ENCODE measurements at places on chromosomes 3 and 15.

GRCh38 chr3:103055021-103055520 is 620.3 kb downstream of the ZPLD1 start:
- DNase-seq: no peak

DNA sequence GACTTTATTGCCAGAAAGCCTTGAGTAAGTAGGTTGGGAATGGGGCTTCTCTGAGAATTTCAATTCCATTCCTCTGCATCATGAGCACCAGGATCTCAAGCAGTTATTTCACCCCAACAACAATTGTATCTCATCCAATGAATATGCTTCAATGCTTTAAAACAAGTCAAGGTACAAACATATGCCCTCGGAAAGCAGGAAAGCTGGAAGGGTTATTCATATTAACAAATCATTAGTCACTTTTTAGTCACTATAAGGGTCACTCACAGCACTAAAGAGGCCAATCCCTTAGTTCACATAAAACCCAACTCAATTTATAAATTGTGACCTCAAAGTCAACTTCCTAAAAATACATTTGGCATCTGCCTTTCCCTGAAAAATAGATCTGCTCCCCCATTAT is 16.2 kb downstream of the MB21D2 start:
- DNase-seq: no peak

DNA sequence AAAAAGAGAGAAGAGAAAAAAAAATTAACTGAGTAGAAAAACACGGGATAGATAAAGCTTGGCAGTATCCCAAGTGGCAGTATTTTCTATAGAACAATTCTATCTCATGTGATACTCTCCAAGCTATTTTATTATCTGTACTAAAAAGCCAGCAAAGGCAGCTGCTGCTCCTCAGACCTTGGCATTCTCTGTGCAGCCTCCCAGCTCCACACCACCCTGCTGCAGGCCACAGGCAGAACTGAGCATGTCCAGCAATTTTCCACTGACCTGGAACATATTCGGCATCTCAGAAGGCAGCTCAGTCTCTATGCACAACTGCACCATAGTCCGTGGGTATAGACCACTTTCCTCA is 1161.4 kb downstream of the IGSF11 start:
- no peak for DNase-seq

DNA sequence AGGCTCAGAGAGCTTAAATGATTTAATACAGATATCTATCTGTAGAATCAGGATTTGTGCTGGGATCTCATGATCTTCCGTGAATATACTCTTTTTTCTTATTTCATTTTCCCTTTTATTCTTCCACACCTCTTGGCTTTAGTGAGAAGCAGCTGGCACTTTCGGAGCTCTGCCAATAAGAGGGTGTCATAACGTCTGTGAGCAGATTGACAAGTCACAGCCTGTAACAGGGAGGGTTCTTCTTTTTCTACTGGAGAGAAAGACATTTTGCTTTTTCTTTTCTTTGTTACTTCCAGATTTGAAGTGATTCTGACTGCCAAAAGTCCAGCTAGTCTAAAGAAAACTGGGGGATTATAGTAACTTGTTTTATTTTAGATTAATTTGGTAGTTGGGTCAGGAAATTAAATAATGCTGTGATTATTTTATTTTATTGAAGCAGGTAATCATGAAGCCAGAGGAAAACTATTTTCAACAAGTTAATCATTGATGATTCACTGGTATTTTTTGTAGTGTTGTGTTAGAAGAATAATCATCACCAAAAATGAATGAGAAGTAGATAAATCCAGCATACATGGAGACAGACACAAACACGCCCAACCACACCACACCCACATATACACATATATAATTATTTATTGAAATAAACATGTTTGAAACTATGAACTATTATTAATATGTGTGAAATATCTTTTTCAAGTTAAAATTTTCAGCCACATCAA is 69.8 kb downstream of the TNFAIP8L3 start:
- DNase-seq: no peak

DNA sequence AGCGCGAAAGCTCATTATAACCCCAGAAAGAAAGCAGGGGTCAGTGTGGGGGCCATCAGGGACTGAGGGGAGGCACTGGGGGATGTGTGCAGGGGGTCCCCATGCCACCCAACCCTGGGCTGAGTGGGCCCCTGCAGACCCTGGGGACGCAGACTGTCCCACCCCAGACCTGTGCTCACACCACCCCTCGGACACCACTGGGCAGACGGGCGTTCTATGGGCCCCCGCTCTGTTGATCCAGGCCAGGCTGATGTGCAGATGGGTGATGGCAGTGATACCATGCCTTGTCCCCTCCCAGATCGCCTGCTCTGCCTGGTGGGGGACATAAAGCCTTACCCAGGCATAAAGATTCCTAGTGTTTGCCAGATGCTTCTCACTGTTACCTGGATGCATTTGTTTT is 259.7 kb upstream of the TLE3 start:
- DNase-seq: no peak

DNA sequence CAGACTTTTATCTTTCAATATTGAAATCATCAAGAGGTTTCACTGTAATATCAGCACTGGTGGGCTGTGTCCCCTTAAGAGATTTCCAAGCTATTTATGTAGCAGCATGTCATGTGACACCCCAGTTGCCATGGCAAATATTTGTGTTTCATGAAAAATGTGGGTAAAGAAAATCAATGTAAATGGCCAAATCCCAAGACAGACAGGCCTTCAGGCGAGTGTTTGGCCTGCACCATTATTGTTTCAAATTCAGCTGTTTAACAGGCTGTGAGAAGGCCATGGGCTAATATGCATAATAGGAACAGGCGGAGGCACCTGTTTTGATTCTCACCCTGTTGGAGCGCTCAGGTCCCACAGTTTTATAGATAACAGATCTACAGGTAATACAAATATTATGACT is 104.2 kb downstream of the IQCH start:
- no peak for DNase-seq

DNA sequence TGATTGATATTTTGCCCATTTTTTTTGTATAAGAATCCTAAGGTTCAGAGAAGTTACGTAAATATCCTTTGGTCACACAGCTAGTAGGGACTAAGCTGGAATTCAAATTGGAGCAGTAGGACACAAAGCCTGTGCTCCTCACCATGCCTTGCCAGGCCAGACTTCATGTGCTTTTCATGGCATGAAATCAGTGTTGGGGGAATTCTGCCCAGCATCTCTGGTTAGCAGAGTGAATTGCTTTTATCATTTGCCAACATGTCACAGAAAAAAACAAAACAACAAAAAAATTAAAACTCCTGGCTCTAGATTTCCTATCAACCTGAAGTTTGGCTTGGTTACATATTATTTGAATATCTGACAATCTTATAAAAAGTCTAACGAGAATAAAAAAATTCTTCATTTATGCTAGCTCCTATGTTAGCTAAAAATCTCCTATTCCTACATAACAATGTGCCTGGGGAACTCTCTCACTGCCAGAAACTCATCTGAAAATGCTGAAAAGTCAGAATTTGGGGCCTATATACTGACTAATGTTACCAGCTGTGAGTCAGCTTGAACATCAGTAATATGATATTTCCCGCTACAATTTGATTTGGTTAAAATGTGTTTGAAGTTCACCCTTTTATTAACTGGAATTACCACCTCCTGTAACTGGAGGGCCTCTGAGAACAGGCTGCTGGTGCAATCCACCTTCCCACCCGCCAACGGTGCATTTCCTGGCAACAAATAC is 141.7 kb downstream of the TIGIT start:
- no peak for DNase-seq

DNA sequence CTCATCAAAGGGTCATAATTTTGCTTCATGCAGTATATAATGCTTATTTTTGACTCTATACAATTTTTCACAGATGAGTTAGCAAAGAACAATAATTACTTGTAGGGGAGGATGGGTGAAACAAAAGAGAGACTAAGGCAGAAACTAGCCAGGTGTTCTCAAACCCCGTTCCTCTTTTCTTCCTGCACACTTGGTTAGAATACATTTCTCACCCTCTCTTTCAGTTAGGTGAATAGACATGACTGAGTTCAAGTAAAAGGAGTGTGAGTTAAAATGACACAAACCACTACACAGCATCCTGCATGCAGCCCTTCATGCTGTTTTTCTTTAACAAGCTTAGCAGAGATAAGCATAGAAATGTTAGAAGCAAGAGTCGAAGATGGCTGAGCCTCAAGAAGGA is 922.2 kb downstream of the TBL1XR1 start:
- DNase-seq: no peak

- DNase-seq: no peak
Observed at GRCh38 chr3:72044231-72044855, 259.4 kb upstream of the PROK2 start.

- DNase-seq: no peak
Observed at GRCh38 chr3:25895443-25895842, 105.6 kb downstream of the OXSM start.

DNA sequence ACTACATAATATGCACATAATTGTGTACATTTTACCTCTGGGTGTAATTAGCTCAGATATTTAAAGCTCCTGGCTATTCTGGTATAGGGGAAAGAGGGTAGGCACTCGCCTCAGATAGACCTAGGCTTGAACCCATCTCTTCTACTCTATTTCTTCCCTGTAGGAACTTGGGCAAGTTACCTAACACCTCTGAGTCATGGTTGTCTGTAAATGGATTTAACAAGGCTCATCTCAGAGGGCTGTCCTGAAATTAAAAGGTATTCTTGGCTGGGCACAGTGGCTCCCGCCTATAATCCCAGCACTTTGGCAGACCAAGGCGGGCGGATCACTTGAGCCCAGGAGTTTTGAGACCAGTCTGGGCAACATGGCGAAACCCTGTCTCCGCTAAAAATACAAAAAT is 30.7 kb downstream of the NANOGP8 start:
- DNase-seq: peak; percentile 5

GRCh38 chr3:148903941-148904340 is 38.8 kb downstream of the CPA3 start:
- DNase-seq: no peak

- DNase-seq: no peak
Observed at GRCh38 chr15:64792282-64792681, 16.9 kb upstream of the RBPMS2 start.

- DNase-seq: no peak
Observed at GRCh38 chr3:188488801-188489200, 334.8 kb downstream of the LPP start.

GRCh38 chr15:34849364-34849959 is 54.1 kb upstream of the ACTC1 start:
- DNase-seq: no peak

- DNase-seq: no peak
Observed at GRCh38 chr3:115784739-115785536, 161.6 kb downstream of the GAP43 start.

- no peak for DNase-seq
Observed at GRCh38 chr3:160473978-160474377, 24.4 kb upstream of the TRIM59 start.

DNA sequence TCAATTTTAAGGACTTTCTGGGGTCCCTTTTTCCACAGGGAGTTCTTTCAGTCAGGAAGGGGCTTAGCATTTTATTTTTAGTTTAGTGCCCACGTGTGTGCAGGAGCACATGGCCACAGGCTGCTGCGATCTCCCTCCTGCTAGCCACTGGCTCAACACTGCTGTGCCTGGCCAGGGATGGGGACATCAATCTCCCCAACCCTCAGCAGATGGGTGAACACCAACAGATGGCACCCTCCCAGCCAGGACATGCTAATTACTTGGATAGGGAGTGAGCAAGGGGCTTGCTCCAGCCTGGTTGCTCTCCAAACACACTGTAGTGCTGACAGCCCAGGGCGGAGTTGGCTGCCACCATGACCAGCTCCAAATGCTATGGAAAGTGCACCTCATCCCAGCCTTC is 7.4 kb upstream of the RIOX2 start:
- no peak for DNase-seq

DNA sequence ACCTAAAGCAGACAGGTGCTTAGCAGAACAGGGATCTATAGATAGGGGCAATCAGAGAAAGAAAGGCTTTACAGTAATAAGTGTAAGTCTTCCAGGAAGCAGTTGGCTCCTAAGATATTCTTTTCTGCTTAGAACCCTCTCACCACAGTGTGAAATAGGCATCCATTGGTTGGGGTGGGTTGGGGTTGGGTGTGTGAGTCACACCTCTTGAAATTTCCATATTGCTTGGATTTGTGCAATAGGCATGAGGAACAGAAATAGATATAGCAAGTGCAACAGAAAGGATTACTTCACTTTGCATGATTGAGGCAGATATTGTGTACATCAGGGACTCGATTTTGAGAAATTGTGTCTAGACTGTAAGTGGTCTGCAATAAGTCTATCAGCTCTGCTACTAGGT is 200.1 kb upstream of the GAP43 start:
- peak; percentile 48 for DNase-seq

DNA sequence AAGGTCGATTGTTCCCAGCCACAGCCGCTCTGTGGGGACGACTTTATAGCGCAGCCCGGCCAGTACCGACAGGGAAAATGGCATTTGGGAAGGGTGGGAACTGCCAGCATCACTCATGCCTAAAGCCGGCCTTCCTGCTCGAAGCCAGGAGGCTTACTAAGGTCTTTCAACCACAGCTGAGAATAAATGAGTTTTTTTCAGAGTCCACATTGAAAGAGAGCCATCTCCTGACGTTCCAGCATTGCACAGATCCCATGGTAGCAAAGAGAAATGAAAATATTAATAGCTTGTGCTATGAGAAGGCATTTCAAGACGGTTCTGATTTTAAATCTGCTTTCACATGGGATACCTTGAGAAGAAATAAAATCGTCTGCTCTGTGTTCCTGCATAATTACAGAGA is 230.2 kb upstream of the IGF1R start:
- DNase-seq: no peak

DNA sequence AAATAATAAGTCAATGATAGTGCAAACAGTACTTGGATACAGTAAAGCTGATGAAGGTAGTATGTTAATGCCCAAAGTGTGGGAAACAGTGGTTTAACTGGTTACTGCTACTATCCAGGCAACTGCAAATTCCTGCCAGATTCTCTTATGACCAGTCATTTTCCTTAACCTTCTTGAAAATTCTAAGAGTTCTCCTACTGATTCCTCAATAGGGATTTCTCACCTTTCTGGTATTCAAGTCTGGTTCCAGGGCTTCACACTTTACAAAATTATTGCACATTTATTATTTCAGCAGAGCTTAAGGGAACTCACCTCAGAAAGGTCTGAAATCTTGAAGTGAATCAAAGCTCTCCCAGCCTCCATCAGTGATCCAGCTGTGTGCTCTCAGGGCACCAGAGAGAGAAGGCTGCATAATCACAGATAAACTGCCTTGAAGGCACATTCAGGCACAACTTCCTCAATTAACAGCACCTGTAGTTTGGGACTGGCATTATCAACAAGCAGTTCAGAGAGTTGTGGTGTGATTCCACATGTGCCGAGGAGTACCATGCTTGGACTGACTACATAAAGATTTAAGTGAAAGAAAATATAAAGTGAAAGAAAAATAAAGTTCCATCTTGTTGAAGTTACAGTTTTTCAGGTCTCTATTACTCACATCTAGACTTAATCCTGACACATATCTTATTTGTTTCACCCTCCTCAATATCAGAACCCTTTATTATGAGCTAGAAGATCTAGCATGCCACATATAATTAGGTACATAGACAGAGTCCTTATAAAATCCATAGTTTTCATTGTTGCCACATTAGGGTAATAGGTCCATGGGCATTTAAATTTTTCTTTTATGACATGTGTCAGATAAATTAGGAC is 59.5 kb upstream of the TIPARP start:
- DNase-seq: no peak

- DNase-seq: peak; percentile 8
Observed at GRCh38 chr3:40128166-40128565, 181.3 kb upstream of the EIF1B start.

- DNase-seq: no peak
Observed at GRCh38 chr3:89372456-89372855, 265.0 kb downstream of the EPHA3 start.

GRCh38 chr3:142509079-142509478 is 61.2 kb upstream of the XRN1 start:
- DNase-seq: no peak

- no peak for DNase-seq
Observed at GRCh38 chr15:96428742-96429141, 98.2 kb downstream of the NR2F2 start.

Measured in NB4 (cell line).